Renal cortex interstitium (tissue), 15 donors: ENCODE measurements at places on chromosomes 12 and 14.

- no peak for DNase-seq
Measured at GRCh38 chr14:64549791-64550620, at the start of gene PPP1R36. Gene PPP1R36, plus strand, starts transcription at chr14:64549961. Its CDS starts 37 bp downstream, at chr14:64549998.

DNA sequence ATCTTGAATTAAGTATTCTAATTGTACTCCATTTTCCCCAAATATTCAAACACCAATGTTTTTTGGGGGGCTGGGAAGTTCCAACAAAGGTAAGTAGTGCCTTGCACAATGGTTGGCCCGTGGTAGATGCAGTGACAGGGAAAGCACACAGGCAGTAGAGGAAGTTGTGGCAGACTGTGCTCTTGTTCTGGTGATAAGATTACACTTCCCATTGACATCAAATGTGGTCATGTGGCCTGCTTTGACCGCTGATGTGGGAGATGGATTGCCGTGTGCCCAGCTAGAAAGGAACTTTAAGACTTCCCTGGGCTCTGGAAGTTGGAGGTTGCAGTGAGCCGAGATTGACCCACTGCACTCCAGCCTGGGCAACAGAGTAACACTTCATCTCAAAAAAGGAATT lies 223.8 kb downstream of the VRK1 start:
- no peak for DNase-seq

GRCh38 chr14:72154645-72155378 lies 222.6 kb downstream of the RGS6 start:
- DNase-seq, result no peak

DNA sequence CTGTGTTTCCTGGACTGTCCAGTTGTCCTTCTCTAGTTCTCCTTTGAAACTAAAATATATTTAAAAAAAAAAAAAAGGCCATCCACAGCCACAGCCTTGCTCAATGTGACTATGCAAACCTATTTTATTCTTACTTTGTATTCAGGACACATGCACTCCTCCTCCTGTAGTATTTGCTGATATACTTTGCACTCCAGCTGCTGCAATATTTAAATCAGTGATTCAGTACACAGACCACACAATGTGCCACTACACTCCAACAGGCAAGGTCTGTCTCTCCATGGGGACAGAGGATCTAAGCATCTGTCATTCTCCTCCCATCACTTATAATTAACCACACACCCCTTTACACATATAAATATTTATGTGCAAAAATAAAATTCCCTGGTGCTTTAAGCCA lies 40.2 kb upstream of the CCDC196 start:
- DNase-seq, result no peak

GRCh38 chr12:24482044-24482443 lies 466.9 kb downstream of the BCAT1 start:
- DNase-seq, result no peak

- DNase-seq, result no peak
Measured at GRCh38 chr14:77682158-77682553, 25.7 kb downstream of the ALKBH1 start.

GRCh38 chr12:8906266-8907180 lies 7.8 kb upstream of the PHC1 start:
- DNase-seq, result no peak

DNA sequence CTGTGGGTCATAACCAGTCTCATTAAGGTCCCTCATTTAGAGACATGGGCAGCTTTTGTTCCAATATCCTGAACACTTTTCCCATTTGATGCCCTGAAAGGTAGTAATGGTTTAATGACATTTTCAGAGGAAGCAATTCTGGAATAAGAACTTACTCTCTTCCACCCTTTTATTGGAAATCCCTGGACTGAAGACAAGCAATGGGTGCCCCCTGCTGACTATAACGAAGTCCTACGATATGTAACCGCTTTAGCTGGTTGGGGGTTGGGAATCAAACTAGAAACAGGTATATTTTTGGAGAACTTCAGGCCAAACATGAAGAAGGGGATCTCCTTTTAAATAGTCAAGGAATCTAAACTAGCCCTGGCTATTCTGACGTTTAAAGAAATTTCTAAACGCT lies 20.5 kb downstream of the SARNP start:
- DNase-seq, result peak; percentile 67
